ENCODE measurements at places on chromosomes 4 and X. TPM values are rescaled to one million over a fixed set of nuclear protein-coding genes. Genes with fewer than 3 reads are reported as not detected.

TLR6 gene
- polyA plus RNA-seq: 1.6 TPM

SOD3 gene
- 5.3 TPM for polyA plus RNA-seq

PHEX gene
- 0.55 TPM for polyA plus RNA-seq

CYBB gene
- polyA plus RNA-seq: 15.9 TPM

DNA sequence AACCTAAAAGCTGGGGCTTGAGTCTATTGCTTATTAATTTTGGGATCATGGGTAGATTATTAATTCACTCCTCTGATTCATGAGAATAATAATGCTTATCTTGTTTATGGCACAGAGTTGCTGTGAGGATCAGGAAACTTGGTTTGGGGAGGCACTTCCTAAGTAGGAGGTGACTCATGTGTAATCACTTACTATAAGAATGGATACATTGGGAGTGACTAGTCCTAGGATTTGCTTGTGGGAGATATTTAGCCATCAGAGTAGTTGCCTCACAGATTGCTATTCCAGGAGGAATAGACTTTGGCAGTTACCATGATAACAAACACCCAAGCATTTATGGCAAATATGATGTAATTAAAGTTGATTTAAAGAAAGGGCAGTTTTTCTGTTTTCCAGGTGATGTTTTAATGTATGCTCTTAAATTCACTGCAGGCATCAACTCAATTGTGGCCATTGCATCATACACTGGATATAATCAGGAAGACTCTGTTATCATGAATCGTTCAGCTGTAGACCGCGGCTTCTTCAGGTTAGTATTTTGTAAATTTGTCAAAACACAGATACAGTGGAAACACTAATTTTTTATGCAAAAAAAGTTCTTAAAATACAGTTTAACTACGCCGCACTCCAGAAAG is 41.9 kb downstream of the POLR2B start:
- no peaks in the 10 kb centered on the region for H3K4me1 ChIP-seq
- no peak overlapping the region for H3K4me3 ChIP-seq
- H3K27me3 ChIP-seq: no peaks in the 10 kb centered on the region
- no peak for DNase-seq
- no peak overlapping the region for H3K27ac ChIP-seq
